ENCODE measurements at places on chromosomes 7 and 10. TPM values are rescaled to one million over a fixed set of nuclear protein-coding genes. Genes with fewer than 3 reads are reported as not detected.
A peak's percentile ranks its signal among the peaks of the same experiment; 100 is the strongest.

- no peak for DNase-seq
These were observed 38.7 kb upstream of the RET start for GRCh38 chr10:43037942-43038782.

GRCh38 chr7:94972296-94972695, 64.9 kb downstream of the PPP1R9A start:
- DNase-seq: peak; percentile 9

- no peak for DNase-seq
These were observed 15.8 kb downstream of the MACC1 start for GRCh38 chr7:20201380-20201779.

DNA sequence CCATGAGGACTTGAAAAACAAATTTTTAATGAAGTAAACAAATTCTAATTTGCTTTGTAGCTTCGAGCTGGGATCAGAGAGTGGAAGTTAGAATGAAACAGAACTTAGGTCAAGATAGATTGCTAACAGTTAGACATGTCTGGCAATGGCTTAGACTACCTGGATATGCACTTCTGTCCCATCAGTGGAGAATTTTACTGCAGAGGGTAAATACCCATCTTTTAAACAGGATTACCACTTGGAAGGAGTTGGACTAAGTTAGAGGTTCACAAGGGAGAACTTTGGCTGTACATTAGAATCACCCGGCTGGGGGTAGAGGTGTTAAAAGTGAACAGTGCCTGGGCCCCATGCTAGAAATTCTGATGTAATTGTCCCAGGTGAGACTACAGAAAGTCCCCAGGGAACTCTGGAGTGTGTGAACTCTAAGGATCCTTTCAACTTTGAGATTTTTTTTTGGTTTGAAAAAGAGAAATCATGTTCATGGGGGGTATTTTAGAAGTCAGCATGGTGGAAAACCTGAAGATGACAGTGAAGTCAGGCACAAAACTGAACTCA, 35.5 kb downstream of the ENTPD1 start:
- DNase-seq: no peak

DNA sequence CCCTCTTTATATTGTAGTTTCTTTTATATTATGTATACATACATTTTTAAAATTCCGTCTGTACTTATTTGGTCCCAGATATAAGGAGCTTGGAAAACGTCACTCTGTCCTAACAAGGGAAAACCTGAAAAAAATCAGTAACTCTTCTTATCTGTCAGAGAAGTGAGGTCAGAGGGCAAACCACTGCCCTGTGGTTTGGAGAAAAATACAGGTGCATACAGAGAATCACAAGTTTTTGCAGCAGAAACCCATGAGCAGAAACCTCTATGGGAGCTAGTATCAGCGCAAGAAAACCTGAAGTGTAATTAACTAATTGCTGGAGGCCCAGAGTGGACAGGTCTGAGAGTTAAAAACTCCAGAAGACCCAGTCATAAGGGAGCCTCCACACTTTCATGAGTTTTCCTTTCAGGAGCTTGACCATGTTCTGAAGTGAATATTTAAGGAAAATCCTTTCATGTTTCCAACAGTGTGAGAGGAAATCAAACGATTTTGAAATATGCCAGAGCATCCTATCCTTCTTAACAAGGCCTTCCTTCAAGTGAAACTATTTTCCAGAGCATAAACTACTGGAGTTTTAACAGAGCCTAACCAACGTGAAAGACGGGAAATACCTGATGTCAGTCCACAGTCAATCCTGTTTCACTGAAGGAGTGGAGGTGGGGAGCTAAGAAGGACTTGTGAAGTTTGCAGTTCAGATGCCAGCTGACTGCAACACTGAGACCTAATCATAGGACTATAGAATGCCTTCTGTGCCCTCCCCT, 290.8 kb upstream of the BMPER start:
- no peak for DNase-seq

DNA sequence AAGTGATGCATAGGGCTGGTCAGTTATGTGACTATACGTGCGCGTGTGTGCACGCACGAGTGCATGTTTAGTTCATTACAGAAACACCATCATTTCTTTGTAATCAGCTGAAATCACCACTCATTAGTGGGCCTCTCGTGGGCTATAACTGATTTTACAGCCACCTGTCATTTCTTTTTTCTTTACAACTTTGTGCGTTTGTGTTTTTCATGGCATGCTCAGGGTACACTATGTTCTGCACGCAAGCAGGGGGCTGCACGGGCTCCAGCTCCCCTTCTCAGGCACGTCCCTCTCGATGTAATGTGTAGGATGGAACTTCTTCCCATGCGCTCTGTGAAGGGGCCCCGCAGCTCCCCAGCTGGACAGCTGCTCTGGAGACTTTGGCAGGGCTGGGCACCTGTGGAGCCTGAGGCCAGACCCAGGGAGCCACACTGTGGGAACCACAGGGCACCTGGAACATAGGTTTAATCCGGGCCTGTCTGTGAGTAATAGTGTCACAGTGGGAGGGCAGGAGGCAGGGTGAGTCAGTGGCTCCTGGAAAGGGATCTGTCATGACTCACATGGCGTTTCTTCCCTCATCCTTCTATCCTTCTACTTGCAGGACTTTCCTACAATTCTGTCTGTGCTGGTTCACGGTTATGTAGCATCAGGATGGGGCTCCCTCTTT, 4.9 kb downstream of the GCK start:
- no peak for DNase-seq

DNA sequence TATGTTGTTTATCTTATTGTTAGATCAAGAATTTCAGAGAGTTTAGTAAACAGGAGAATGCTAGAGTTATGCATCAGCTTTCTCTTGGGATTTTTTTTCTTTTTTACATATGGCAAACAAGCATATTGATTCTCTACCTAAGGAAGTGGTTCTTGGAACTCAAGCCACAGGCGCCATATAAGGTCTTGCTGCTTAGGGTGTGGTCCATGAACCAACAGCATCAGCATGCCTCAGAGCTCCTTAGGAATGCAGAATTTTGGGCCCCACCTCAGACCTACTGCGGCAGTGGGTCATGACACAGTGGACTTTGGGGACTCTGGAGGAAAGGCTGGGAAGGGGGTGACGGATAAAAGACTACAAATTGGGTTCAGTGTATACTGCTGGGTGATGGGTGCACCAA, 230.8 kb downstream of the SKAP2 start:
- DNase-seq: no peak

DNA sequence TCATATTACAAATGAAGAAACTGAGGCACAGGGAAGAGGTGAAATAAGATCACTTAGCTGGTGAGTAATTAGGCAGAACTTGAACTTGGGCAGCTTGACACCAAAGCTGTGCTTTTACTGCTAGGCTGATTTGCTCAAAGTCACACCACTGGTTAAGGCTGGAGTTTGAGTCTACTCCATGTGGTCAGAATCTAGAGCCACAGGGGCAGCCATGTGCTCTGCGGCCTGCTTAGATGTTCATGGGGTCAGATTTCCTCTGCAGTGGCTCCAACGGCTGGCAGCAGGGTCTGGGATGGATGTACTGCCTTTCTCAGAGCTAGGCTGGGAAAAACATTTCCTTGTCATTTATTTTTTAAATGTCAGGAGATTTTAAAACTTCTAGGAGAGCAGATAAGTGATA, 417.5 kb downstream of the KCNMA1 start:
- DNase-seq: no peak

GRCh38 chr7:96182424-96183158, 139.3 kb downstream of the SLC25A13 start:
- DNase-seq: no peak

- DNase-seq: no peak
These were observed 91.8 kb downstream of the SEPTIN14 start for GRCh38 chr7:55770778-55771177.

- DNase-seq: no peak
These were observed 500.5 kb downstream of the PHTF2 start for GRCh38 chr7:78299088-78299487.

- no peak for DNase-seq
These were observed 154.0 kb downstream of the RAB11FIP2 start for GRCh38 chr10:117892681-117893220.

- no peak for DNase-seq
These were observed 82.3 kb downstream of the LHPP start for GRCh38 chr10:124543971-124544370.

- no peak for DNase-seq
These were observed 274.0 kb downstream of the CSTF2T start for GRCh38 chr10:51425431-51425830.

- no peak for DNase-seq
These were observed 8.2 kb downstream of the PPIF start for GRCh38 chr10:79355420-79356017.

DNA sequence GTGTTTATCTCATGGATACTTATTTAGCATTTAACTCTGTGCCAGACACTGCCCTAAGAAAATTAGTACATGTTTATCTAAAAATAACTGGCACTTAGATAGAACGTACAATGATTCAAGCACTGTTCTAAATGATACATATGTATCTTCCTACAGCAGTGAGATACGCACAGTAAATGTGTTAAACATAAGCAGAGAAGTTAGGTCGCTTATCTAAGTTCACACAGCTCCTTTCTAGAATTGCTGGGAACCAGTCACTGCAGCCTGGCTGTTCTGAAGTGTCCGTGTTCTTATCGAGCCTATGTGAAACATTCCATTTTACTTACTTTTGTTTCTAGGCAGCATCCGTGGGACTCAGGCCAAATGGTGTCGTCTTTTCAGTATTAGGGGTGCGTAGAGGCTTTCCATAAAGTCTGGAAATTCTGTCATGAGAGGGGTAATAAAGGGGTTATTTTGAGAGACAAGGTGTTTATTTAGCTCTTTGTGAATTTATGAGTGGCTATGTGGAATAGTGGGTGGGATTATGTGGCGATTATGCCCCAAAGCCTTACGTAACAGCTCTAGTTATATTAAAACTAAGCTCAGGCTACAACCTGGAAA, 186.9 kb downstream of the SND1 start:
- DNase-seq: no peak

- no peak for DNase-seq
These were observed 98.1 kb upstream of the RSU1 start for GRCh38 chr10:16915300-16915699.

- DNase-seq: no peak
These were observed 770.8 kb upstream of the MBL2 start for GRCh38 chr10:53543410-53543809.

DNA sequence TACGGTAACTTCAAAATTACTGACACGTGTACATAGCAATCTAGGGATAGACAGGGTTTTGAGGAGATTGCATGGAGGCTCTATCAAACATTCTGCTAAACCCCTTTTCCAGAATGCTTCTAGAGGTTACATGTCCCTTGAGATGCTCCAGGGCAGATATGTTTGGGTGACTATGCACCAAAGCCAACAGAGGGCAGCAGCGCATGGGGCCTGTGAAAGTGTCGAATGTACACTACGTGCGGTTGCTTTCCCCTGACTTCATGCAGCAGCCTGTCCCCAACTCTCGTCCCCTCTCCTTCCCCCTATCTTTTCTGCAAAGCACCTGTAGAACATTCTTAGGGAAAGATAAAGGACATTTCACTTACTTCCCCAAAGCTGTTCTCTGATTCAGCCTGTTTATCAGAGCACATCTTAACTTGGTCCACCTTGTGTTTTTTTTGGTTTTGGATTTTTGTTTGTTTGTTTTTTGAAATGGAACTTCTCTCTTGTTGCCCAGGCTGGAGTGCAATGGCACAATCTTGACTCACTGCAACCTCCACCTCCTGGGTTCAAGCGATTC, 90.2 kb downstream of the UBE3C start:
- DNase-seq: no peak

DNA sequence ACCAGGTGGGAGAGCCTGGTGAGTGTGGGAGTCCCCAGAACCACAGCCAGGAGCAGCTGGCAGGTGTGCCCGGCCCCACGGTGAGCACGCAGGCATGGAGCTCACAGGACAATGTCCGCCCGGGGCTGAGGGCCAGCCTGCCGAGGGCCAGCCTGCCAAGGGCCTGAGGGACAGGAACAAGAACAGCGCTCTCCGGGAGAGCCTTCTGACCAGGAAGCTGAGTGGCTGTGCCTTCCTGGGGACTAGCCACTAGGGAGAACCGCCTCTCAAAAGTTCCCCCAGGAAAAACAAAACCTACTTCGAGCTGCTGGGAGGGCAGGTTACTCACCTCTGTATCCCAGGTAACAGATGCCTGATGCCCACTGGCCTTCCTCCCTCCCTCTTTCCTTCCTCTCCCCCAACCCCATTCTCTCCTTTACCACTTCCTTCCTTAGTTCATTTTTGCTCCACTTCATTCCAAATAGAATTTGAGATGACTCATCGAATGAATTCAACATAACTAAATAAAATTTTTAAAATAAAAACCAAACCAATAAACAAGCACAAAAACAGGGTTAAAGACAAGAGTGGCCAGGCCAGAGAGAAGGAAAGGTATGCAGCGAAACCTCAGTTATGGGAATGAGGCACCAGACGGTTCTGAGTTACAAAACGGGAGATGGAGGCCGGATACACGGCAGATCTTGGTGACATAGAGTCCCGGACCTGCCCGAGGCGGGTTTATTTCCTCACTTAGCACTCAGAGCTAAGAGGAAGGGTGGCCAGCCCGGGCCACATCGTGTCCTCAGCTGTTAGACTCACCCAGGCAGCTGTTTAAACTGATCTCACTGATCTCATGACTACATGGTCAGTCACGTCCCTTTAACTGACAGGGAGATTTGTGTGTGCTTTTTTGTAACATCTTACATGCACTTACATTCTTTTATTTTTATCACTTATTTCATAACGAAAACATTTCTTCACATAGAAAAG, 128.5 kb downstream of the TNS3 start:
- peak; percentile 27 for DNase-seq

DNA sequence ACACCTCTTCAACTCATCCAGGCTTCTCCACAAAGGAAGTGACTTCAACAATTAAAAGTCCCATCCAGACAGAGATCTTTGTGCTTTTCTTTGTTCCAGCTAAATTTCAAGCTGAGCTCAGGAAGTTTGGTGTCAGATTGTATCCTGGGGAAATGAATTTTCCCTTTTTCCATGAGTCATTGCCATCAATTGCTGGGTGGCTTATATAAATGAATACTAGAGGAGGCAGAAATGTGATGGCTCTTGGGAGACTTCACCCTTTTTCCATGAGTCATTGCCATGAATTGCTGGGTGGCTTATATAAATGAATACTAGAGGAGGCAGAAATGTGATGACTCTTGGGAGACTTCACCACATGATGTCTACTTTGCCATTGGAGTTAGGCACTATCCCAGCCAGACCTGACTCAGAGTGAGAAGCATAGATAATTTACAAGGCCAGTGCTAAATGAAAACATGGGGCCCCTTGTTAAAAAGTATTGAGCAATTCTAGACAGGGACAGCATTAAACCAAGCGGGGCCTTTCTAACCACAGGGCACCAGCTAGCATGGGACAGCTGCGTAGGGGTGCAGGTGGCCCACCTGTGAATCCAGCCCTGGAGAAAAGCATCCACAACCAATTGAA, 339.2 kb upstream of the PODXL start:
- peak; percentile 78 for DNase-seq

Gene CFAP70
- 0.39 TPM for total RNA-seq

Gene METTL27
- total RNA-seq: 0.41 TPM

Gene GDF10
- not detected for total RNA-seq

Gene ACHE
- total RNA-seq: 2.0 TPM

Gene VAX1
- not detected for total RNA-seq

Gene OR13A1
- not detected for total RNA-seq

Gene TYW1B
- total RNA-seq: 1.3 TPM

Gene CDC14C
- not detected for total RNA-seq

Gene ATRNL1
- total RNA-seq: 8.0 TPM

Gene STX1A
- total RNA-seq: 19.5 TPM

Measured in glomerular endothelial cell (primary cell).